ENCODE measurements at places on chromosomes 1 and 21. TPM values are rescaled to one million over a fixed set of nuclear protein-coding genes. Genes with fewer than 3 reads are reported as not detected.
A peak's percentile ranks its signal among the peaks of the same experiment; 100 is the strongest.

- peak overlapping the region; percentile 54 for H3K4me3 ChIP-seq
- no peaks in the 10 kb centered on the region for H3K36me3 ChIP-seq
- DNase-seq, result peak; percentile 25
- H3K27me3 ChIP-seq, result no peaks in the 10 kb centered on the region
- H3K4me1 ChIP-seq, result peaks cover 6% of the 10 kb centered on the region
These were observed 730 bp downstream of the NOS1AP start for GRCh38 chr1:162070094-162070748.

DNA sequence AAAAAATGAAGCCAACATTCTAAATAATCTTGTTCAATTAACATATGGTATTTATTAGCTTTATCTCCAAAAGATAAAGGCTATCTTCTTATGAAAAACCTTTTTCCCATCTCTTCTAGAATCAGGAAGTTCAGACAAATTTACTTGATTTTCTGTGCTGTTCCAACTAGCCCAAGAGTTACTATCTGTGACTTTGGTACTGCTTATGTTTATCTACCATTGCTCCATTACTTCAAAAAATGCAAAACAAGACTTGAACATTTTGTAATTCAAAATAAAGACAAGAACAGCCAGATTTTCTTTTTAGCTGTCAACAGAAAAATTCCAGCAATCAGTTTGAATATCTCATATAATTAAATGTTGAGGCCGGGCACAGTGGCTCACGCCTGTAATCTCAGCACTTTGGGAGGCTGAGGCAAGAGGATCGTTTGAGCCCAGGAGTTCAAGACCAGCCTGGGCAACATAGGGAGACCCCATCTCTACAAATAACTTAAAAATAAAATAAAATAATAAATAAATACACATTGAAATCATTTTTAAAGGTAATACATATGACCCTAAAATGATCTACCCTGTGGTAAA, 188.5 kb downstream of the LTN1 start:
- no peak overlapping the region for H3K4me3 ChIP-seq
- H3K27me3 ChIP-seq, result no peaks in the 10 kb centered on the region
- no peaks in the 10 kb centered on the region for H3K4me1 ChIP-seq

DNA sequence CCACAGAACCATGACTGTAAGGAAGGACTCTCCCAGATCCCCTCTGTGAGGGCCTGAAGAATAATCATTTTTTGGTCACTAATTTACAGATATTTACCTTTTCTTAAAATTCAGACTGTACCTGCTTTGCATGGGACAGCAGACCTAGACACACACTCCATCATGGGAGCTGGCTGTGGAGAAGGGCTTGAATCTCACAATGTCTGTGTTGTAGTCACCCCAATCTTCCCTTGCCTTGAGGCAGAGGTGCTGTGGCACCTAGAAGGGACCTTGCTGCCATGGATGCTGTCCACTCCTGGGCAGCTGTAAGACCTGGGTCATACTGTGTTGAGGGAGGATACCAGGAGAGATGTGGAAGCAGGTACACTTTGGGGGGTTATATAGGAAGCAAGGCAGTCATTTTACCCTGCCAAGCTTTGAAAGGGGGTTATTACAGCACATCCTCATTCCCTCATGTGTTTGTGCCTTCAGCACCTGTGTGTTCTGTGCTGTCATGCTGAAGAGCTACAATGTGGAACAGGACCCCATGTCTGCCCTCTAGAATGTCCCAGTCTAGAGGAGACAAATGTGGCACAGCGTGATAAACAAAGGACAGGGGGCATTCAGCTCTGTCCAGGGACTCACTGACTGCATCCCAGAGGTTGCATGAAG, 27.1 kb downstream of the TRAF5 start:
- H3K27ac ChIP-seq, result no peak overlapping the region
- H3K36me3 ChIP-seq, result no peaks in the 10 kb centered on the region
- DNase-seq, result no peak

- no peak overlapping the region for H3K27ac ChIP-seq
- DNase-seq, result no peak
- H3K27me3 ChIP-seq, result no peaks in the 10 kb centered on the region
- H3K4me3 ChIP-seq, result no peak overlapping the region
These were observed 116.9 kb upstream of the NGF start for GRCh38 chr1:115454837-115455511.

DNA sequence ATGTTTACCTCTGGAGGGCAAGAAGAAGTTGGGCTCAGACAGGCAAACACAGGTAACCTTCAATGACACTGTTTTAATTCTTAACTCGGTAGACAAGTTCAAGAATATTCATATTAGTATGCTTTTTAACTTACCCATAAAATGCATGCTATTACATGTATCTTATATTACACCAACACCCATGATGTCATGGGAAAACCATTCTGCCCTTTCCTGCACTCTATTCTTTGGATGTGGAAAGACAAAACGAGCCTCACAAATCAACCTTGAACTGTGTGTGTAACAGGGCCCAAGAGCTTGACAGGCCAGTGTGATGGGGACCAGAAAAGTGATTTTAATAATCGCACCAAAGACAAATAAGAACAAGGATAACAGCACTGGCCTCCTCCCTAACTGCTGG, 22.6 kb upstream of the RAP1GAP start:
- DNase-seq, result no peak
- no peaks in the 10 kb centered on the region for H3K4me1 ChIP-seq
- H3K27ac ChIP-seq, result no peak overlapping the region
- no peaks in the 10 kb centered on the region for H3K27me3 ChIP-seq
- H3K36me3 ChIP-seq, result peaks cover 6% of the 10 kb centered on the region

DNA sequence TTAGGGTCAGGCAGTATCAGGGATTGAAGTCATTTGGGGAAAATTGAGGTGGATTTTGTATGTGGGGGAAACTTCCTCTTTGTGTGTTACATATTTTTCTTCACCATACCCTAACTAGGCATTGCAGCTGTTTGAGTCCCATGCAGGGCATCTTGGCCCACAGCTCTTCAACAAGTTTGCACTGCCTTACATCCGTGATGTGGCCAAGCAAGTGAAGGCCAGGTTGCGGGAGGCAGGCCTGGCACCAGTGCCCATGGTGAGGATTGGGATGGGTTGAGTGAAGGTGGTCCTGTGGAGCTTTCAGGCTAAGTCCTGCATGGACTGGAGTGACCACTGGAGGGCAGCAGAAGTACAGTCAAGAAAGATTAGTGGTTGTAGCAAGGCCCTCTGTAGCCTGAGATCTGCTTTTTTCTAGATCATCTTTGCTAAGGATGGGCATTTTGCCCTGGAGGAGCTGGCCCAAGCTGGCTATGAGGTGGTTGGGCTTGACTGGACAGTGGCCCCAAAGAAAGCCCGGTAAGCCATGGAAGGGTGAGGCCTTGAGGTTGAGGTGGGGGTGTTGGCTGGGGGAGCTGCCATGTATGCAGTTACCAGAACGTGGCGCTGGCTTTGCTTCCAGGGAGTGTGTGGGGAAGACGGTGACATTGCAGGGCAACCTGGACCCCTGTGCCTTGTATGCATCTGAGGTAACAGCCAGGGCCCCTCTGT, 2.4 kb downstream of the UROD start:
- no peak overlapping the region for H3K27ac ChIP-seq
- no peaks in the 10 kb centered on the region for H3K36me3 ChIP-seq
- no peak overlapping the region for H3K4me3 ChIP-seq
- H3K27me3 ChIP-seq, result no peaks in the 10 kb centered on the region
- peak; percentile 68 for DNase-seq
- peaks cover 5% of the 10 kb centered on the region for H3K4me1 ChIP-seq

GRCh38 chr1:54811066-54811465, 9.9 kb upstream of the TTC22 start:
- H3K4me3 ChIP-seq, result no peak overlapping the region
- no peaks in the 10 kb centered on the region for H3K27me3 ChIP-seq
- no peaks in the 10 kb centered on the region for H3K4me1 ChIP-seq
- no peaks in the 10 kb centered on the region for H3K36me3 ChIP-seq
- H3K27ac ChIP-seq, result no peak overlapping the region

GRCh38 chr1:87348341-87349019, 19.8 kb downstream of the LMO4 start:
- H3K4me1 ChIP-seq, result no peaks in the 10 kb centered on the region
- H3K36me3 ChIP-seq, result no peaks in the 10 kb centered on the region
- no peak overlapping the region for H3K4me3 ChIP-seq
- no peak overlapping the region for H3K27ac ChIP-seq
- no peaks in the 10 kb centered on the region for H3K27me3 ChIP-seq

GRCh38 chr1:44820328-44821239, 12.3 kb downstream of the BTBD19 start:
- peak overlapping the region; percentile 96 for H3K27ac ChIP-seq
- H3K4me1 ChIP-seq, result no peaks in the 10 kb centered on the region
- H3K36me3 ChIP-seq, result no peaks in the 10 kb centered on the region
- H3K27me3 ChIP-seq, result no peaks in the 10 kb centered on the region

DNA sequence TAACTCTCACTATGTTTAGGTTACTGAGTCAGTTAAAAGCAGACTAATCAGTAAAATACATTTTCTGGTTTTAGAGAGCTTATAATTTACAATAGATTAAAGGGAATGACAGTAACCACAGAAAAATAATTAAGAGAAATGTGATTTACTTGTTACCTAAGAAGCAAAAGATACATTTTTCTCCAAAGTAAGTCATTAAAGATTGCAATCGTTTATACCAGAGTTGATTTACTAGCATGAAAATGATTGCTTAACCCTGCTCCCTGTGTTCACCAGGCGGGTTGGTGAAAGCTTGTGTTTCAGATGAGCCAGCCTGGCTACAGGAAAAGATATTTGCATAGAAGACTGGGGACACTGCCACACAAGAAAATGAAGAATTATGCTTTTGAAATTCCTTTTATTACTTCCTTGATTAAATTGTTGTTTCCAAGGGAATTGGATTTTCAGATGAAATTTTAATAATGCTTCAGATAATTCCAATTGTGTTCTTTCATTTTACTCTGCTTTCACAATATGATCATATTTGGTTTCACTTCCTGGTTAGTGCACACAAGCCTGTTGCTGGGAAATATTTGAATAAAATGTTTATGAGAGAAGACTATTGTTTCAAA, 27.9 kb downstream of the LRRC8B start:
- no peaks in the 10 kb centered on the region for H3K36me3 ChIP-seq
- H3K27me3 ChIP-seq, result no peaks in the 10 kb centered on the region
- H3K4me1 ChIP-seq, result peaks cover 7% of the 10 kb centered on the region
- peak overlapping the region; percentile 72 for H3K27ac ChIP-seq

Gene HSPA6
- 5.3 TPM for total RNA-seq

Gene PPIAL4G
- total RNA-seq, result not detected

All from breast epithelium (tissue), 4 donors.